ENCODE measurements at places on chromosomes 7 and 10.

DNA sequence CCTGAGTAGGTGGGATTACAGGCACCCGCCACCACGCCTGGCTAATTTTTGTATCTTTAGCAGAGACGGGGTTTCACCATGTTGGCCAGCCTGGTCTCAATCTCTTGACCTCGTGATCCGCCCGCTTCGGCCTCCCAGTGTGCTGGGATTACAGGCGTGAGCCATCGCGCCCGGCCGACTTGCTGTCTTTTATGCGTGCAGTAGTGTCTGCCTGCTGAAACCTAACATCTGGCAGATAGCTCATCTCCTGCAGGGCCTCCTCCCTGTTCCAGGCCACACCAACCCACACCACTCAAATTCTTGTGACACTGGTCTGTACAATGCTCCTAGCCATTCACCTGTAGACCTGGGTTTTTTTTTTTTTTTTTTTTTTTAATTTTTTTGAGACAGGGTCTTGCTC is 41.5 kb downstream of the BAIAP2L1 start:
- no peak for DNase-seq

GRCh38 chr10:18252086-18252485 is 111.9 kb downstream of the CACNB2 start:
- DNase-seq: no peak

GRCh38 chr7:85183296-85183695 is 3.6 kb downstream of the SEMA3D start:
- DNase-seq: no peak

DNA sequence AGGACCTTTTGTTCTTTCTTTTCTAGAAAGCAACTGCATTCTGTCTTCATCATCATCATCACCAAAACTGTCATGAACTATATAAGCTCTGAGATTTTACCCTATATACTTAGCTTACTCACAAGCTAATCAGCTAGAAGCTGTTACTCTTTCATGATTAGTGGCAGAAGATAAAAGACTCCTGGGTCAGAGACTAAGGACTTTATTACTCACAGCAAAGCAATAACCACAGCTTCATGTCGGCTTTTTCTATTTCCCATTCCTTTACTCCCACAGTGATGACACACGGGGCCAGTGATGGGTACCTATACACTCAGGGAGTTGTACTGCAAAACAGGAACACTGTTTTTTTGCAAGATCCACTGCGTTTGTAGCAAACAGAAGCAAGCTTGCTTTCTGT is 8.4 kb upstream of the C10orf88 start:
- DNase-seq: no peak

GRCh38 chr10:119365773-119366599 is 158.6 kb downstream of the GRK5 start:
- DNase-seq: peak; percentile 34

- no peak for DNase-seq
Measured at GRCh38 chr10:87559392-87559791, 54.7 kb downstream of the MINPP1 start.

DNA sequence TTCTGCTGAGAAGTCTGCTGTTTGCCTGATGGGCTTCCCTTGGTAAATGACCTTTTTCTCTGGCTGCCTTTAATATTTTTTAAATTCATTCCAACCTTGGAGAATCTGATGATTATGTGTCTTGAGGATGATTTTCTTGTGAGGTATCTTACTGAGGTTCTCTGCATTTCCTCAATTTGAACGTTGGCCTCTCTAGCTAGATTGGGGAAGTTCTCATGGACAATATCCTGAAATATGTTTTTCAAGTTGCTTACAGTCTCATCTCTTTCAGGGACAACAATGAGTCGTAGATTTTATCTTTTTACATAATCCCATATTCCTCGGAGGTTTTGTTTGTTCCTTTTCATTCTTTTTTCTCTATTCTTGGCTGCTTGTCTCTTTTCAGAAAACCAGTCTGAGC is 208.4 kb downstream of the KIF20B start:
- no peak for DNase-seq

DNA sequence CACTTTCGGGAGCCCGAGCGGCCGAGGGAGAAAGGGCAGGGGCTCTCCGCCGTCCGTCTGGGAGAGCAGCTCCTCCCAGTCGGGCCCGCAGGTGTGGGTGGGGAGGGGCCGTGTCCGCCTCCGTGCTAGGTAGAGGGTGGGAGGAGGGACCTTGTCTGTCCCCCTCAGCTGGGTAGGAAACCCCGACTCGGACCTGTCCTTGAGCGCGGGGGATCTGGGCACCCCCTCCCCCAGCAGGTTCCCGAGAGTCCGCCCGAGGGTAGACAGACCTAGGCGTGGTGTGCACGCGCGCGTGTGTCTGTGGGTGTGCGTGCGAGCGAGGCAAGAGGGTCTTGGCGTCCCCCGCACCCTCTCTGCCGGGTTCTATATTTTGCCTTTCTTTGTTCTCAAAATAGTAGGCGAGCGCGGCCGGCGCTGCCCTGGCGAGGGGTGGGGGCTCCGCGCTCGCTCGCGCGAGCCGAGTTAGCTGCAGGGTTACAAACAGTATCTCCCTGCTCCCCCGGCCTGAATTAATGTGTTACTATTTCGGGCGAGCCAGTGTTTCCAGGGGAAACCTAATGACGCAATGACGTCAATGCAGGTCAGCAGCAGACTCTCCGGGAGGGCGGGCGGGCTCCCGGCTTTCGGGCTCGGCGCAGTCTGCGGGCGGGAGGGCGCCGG is 73.9 kb upstream of the LEP start:
- DNase-seq: no peak

DNA sequence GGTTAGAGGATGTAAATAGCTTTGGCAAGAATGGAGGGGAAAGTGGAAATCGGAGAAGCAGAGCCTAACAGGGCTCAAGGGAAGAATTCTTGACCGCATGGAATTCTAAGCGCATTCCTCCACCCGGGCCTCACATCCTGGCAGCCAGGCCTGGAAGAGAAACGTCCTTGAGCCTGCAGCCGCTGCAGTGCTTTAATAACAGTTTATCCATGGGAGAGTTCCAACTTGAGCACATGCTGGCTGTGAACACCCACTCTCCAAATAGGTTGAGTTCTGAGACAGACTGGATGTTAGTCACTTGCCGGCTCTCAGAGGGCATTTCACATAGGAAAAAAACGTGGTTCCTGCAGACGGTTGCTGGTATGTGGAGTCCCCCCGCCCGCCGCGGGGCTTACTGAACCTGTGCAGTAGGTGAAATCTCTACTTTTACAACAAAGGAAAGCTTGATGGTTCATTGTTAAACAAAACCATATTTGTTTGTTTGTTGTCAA is 61.4 kb upstream of the STEAP1B start:
- DNase-seq: peak; percentile 79

- DNase-seq: peak; percentile 85
Measured at GRCh38 chr10:24416248-24416647, 207.3 kb downstream of the KIAA1217 start.

DNA sequence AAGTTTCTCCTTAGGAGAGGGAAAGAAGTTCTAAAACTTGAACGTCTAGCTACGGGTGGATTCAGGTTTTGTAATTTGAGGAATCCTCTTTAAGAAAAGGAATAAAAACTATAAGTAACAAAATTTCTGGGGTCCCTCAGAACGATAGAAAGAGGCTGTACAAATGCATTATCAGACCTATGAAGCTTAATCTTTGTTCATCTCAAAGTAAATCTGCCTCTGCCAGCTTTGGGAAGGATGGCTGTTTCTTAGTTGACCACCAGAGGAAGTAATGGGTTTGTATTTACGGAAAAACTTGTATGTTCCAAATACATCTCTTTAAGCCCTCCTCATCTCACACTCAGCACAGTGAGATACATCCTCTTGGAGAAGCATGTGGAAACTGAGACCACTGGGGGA is 864 bp downstream of the PSTK start:
- no peak for DNase-seq

GRCh38 chr7:76386691-76387260 is 22.7 kb downstream of the SSC4D start:
- no peak for DNase-seq

GRCh38 chr10:43195557-43195956 is 57.3 kb downstream of the CSGALNACT2 start:
- DNase-seq: no peak

DNA sequence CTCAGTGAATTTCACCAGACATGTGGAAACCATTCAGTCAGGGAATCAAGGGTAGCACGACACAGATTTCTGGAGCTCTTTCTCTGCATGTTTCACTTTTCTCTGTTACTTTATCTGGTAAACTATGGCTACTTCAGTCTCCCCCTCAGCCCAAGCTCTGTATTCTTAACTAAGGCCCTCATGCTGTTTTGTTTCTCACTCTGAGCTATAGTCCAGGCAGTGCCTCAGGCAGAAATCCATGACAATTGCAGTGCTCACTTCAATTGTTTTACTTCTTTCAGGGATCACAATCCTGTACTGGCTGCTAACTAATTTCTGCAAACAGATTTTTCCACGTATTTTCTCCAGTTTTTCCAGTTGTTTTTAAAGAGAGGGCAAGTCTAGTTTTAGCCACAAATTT is 1599.9 kb upstream of the LRRTM3 start:
- no peak for DNase-seq

GRCh38 chr7:20190560-20191390 is 26.4 kb downstream of the MACC1 start:
- DNase-seq: no peak

DNA sequence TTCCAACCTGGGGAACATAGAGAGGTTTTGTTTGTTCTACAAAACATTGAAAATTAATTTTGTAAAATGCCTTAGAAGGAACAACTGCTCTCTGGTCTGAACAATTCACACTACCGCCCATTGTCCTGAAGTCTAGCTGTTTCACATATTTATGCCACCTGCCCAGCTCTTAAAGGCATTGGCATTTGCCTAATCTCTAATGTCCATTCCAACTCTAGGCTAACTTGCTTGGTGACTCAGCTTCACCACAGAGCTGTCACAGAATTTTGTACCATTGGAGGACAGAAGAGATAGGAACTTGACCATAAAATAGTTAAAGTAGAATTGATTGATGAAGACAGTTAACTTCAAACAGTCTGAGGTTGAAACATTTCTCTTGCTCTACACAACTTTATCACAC is 53.5 kb upstream of the PPP1R17 start:
- no peak for DNase-seq

GRCh38 chr10:24344695-24345463 is 135.9 kb downstream of the KIAA1217 start:
- DNase-seq: no peak

GRCh38 chr10:117224881-117225280 is 16.0 kb upstream of the SLC18A2 start:
- no peak for DNase-seq

DNA sequence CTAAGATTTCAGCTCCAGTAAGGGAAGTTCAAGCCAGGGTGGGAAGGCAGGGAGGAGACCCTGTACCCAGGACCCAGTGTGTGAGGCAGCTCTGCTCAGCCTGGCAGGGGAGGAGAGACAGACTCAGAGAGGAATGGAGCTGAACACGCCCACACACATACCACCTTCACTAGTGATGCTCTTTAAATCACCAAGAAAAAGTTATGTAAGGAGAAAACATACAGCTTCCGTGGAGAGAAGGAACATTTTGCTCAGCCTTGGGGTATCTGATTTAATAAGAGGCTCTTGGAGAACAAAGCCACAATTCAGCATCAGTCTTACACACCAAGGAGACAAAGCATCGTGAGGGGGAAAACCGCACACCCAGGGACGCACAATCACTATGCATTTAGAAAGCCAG is 62.9 kb downstream of the PRKAG2 start:
- DNase-seq: no peak

All from gastrocnemius medialis (tissue), 4 donors.